ENCODE measurements at places on chromosomes 7 and 10.

GRCh38 chr10:12727832-12728215 lies 273.7 kb downstream of the CCDC3 start:
- DNase-seq = no peak

DNA sequence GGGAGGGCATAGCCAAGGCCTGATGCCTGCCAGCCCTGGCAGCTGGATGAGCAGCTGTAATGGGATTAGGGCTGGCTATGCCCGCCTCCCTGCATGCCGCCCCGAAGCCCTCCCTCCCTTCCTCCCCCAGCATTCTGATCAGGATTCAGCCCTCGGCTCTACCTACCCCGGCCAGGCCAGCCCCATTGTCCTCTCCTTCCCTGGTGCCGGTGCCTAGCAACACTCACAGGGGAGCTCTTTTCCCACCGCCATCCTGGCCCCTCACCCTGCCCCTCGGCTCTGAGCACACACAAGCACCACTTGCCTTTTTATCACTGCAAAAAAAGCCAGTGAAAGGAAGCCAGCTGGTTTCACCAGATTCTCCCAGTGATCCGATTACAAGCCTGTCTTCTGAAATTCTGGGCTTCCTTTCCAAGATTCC lies 9.0 kb upstream of the ADCYAP1R1 start:
- peak; percentile 50 for DNase-seq

DNA sequence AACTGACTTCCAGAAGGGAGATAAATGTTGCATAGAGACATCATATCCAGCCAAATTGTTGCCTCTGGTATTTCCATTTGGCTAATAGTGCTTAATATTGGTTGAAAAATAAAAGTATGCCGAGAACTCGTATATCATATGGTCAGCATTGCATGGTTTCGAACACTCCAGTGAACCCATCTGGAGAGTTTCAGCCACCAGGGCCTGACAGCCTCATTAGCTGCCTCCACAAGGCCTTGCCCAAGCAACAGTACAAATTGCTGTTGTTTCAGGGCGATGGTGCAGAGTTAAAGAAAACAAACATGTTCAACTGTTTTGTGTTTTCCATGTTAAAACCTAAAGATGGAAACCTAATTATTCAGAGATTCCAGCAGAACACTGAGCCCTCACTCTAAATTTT lies 28.5 kb downstream of the NRG3 start:
- DNase-seq = no peak

- DNase-seq = no peak
Observed at GRCh38 chr7:109402107-109402506, 832.4 kb downstream of the DNAJB9 start.

GRCh38 chr7:36838616-36839225 lies 114.4 kb upstream of the AOAH start:
- DNase-seq = no peak

DNA sequence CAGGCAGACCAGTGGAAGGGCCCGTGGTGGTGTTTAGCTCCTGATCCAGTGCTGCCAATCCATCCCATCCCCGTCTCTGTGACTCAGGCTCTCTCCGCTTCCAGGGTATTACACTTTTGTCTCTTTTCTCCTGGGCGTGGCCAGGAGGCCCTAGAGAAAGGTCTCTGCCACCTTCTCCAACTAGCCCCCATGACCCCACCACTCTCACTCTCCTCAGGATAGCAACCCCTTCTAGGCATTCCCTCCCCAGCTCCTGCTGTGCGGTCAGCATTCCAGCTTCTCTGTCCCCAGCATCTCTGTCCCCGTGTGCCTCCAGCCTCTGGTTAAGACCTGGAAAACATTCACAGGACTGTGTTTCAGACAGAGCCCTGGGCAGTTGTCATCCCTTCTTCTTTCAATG lies 36.2 kb upstream of the R3HCC1L start:
- DNase-seq = no peak

DNA sequence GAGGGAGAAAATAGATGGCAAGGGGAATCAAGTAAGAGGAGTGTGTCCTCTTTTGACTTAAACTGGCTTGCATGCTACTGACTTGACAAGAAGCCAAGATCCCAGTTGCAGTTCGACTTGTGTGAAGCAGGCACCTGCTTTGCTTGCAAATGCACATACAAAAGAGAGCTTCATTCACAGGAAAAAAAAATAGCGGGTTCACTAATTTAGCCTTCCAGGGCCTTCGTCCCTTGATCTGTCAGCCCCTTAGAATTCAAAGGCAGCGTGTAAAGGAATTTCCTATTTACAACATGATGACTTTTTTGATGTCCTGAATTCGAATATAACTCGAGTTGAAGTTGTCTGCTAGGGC lies 192.1 kb downstream of the CELF2 start:
- peak; percentile 23 for DNase-seq

- no peak for DNase-seq
Observed at GRCh38 chr7:130982651-130983050, 248.6 kb upstream of the KLF14 start.

GRCh38 chr7:27513885-27514284 lies 148.8 kb downstream of the HIBADH start:
- DNase-seq = no peak

DNA sequence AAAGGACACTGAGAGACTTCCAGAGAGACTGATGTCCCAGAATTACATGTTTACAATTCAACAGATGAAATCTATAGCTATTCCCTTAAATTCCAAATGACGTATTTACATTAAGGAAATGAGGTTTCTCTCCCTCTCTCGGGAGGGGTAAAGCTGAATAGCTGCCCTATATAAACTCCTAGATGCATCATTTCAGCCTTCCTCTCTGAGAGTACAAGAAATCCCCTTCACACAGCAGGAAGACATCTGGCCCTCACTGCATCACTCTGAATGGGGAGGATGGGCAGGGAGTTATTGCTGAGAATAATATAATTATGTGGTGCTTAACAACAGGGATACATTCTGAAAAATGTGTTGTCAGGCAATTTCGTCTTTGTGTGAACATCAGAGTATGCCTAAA lies 11.0 kb downstream of the POT1 start:
- no peak for DNase-seq

Data from caudate nucleus (tissue), 63 donors.